ENCODE measurements at places on chromosomes 1 and 21.

GRCh38 chr1:32946413-32946812, 18.2 kb downstream of the RNF19B start:
- no peak for DNase-seq

DNA sequence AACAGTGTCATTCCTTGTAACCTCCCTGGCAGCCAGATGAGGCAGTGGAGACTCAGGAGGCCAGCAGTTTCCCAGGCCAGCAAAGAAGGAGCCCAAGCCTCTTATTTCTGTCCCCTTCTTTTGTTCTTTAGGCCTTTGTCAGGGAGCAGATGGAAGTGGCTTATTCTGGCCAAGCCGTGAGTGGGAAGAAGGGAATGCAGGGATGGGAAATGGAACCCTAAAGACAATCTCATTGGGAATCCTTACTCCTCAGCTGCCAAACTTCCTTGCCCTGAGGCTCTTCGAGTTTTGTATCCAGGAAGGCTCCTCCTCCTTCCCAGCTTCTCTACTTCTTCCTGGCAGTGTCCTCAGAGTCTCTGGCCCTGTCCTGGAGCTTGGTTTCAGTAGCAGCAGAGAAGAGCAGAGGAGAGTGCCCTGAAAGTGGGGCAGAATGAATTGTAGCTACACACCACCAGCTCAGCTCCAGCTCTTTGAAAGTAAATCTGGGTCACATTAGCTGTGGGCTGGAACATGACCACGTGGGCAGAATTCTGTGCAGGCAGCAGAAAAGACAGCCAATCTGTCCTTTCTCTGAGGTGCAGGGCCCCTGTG, 63.9 kb downstream of the NDUFS5 start:
- no peak for DNase-seq

GRCh38 chr21:34009193-34009592, 64.2 kb upstream of the MRPS6 start:
- DNase-seq: no peak

- DNase-seq: no peak
These were observed 14.7 kb downstream of the KANK4 start for GRCh38 chr1:62304515-62304914.

GRCh38 chr1:22500471-22500870, 48.8 kb downstream of the ZBTB40 start:
- DNase-seq: no peak

DNA sequence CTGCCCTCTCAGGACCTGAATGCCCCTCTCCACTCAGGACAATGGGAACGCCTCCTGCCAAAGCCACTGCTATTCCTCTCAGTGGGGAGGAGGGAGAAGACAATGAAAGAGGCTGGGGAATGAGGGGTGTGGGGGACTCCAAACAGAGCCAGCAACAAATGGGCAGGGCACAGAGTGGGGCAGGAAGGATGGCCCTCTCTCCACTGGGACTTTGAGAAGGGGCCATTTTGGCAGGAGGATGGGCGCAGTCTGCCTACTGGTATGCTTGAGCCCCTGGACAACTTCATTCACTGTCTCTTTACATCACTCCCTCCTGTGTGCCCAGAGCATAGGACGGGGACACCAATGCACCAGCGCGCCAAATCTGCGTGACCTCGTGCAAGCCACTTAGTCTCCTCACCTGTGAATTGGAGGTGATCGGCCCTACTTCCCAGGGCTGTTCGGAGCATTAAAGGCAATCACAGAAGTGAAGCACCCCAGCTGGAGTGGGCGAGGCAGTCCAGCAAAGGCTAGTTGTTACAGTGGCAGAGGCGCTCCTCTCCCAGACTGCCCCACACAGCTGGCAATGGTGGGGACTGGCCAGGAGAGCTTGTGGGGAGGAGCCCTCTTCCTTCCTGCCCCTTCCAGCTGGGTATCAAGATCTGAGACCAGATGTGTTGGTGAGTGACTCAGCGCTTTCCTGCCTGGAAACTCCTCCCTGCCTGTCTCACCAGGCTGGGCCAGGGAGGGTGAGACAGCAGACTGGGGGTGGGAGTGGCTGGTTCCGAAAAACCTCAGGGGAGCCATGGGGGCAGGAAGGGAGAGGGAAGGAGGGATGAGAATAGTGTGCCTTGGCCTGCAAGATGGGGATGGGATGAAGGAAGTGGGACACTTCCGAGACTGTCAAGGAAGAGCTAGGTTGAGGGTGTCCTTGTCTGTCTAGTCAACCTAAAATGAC, 22.4 kb upstream of the SYNC start:
- no peak for DNase-seq

DNA sequence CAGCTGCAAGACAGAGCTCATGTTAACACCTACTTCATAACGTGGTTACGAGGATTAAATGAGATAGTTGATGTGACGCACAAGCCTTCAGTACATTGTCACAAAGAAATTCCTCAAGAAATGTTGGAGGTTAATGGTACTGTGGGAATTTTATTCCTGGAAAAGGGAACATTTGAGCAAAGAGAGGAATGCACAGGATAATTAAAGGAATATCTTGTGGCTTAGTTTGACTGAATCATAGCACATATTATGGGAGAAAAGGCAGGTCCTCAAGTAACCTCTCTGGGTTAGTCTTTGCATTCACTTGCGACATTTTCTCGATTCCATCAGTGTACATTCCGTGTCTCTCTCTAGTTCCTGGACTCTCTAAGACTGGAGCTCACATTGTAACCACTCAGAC, 300.2 kb upstream of the DUSP10 start:
- DNase-seq: no peak

GRCh38 chr1:15739259-15739658, 3.0 kb upstream of the TMEM82 start:
- DNase-seq: no peak

- DNase-seq: no peak
These were observed 1.1 kb upstream of the EDN2 start for GRCh38 chr1:41485605-41486004.

DNA sequence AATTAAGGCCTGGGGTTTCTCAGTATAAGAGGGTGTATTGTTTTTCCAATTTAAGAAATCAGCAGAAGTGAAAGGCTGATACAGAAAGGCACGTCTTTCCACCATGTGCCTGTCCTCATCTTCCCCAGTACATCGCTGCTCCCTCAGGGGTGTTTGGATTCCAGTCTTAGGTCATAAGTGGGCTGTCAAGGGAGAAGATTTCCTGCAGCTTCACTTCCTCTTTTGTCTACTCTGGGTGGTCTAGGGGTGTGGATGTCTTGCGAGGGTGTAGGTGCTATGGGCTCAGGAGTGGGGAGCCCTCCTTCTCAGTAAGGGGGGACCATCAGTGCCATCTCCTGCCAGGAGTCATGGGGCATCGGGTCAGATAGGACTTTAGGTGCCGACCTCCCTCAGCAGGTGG, 999.8 kb upstream of the NCAM2 start:
- no peak for DNase-seq

DNA sequence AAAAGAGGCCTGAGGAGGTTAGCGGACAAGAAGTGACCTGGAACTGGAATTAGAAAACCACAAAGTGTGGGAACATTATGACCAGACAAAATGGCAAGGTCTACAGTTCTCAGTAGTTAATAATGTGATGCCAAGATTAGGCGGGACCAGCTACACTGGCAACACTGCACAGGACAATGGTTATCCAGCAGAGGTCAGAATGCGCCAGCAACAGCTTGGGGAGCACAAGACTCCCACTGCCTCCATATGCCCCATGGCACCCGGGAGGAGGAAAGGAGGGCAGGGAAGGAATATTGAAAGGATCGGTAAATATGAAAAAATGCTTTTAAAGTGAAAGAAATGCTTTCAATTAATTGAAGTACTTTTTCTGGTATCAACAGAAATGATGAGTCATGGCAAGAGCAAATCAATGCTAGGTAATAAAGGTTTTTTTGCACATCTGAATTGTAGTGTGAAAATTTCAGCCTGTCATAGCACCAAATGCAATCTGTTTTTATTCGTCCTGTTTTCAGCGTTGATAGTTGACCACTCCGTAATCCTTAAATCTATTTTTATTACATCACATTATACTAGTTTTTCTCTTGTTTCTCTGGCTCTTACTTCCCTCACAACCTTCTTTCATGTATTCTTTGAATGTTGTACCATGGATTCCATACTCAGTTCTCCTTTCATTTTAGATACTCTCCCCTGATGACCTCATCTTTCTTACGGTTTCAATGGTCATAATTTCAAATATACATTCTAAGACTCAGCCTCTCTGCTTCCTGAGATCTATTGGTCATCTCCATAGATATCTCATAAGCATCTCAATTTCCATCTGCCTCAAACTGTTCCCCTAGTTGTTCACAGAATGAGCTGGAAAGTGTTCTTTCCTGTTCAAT, 30.7 kb downstream of the VCAM1 start:
- DNase-seq: no peak

DNA sequence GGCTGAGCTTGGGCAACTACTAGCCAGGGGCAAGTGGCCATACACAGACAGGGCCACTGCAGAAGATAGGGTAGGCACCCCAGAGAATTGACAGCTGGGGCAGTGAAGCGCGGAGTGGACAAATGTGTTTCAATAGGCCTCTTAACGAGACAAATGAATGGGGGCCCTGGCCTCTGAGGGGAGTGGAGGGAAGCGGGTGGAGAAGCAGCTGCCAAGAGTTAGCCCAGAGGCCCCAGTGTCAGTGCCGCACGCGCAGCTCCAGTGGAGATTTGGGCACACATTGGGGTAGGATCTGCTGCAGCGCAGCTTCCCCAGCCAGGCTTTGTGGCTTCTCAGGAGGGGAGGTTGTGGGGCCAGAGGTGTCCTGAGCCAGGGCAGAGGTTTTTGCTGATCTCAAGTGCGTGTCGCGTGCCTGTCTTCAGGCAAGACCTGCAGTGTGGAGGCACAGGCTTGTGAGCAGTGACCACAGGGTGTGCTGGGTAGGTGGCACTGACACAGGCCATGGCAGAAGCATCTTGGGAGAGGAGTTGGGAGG, 16.9 kb downstream of the PTPRF start:
- no peak for DNase-seq

GRCh38 chr1:204702552-204703267, 17.2 kb upstream of the LRRN2 start:
- no peak for DNase-seq

GRCh38 chr1:180964056-180964455, 51.4 kb downstream of the KIAA1614 start:
- no peak for DNase-seq

- DNase-seq: no peak
These were observed 73.6 kb downstream of the SMYD2 start for GRCh38 chr1:214354440-214355148.

DNA sequence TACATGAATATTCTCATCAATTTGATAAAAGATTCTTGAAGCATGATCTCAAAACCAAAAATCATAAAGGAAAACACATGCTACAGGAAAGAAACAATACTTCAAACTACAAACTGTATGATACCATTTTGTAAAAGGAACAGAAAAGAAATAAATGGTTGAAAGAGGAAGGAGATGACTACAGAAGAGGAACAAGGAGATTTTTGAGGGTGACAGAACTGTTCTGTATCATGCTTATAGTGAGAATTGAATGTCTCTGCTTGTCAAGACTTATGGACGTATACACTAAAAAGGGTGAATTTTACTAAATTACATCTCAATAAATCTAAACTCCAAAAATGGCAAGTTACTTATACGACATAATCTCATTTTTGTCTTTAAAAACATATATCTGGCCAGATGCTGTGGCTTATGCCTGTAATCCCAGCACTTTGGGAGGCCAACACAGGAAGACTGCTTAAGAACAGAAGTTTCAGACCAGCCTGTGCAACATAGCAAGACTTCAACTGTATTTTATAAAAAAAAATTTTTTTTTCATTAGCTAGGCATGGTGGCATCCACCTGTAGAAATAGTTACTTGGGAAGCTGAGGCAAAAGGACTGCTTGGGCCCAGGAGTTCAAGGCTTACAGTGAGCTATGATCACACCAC, 125.4 kb downstream of the EIF4G3 start:
- DNase-seq: no peak

DNA sequence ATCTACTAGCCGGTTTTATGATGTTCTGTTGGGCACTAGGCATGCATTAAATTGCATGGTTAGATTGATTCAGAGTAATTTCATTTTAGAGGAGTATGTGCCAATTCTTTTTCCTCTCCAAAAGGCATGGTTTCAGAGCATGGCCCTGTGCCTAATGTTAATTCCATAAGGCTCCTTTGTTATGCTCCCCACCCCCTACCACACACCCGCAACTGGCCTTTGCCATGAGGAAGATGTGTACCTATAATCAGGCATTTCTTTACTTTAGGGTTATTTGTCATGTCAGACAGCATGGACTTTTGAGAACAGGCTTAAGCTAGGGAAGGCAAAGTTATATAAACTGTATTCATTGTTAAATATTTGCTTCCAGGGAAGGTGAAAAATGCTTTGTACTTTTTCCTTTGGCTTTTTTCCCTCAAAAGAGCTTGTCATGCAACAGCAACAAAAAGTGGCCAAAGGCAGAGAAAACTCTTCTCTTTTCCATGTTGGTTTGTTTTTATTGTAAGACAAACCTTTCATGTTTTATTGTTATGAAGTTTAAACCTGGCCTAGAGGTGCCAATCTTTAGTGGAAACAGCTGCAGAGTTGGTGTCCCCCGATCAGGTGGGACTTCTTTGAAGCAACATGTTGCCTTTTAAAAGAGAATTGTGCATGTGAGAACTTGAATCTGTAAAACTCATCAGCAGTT, 24.3 kb upstream of the NBL1 start:
- no peak for DNase-seq

- DNase-seq: no peak
These were observed 66.0 kb downstream of the ZNF281 start for GRCh38 chr1:200343874-200344273.

DNA sequence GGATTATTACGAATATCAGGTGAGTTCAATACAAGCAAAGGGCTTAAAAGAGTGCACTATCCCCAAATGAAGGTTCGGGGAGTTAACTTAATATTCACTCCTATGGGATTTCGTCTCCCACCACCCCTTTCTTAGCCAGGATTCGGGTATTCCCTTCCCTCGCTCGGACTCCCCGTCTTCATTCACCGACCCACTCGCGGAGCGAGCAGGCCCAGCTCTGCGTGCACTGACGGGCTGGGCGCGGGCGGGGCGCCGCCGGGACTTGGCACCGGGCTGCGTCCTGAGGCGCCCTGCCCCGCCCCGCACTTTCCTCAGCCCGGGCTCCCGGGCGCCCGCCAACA, 7.7 kb upstream of the MPZL1 start:
- DNase-seq: no peak

DNA sequence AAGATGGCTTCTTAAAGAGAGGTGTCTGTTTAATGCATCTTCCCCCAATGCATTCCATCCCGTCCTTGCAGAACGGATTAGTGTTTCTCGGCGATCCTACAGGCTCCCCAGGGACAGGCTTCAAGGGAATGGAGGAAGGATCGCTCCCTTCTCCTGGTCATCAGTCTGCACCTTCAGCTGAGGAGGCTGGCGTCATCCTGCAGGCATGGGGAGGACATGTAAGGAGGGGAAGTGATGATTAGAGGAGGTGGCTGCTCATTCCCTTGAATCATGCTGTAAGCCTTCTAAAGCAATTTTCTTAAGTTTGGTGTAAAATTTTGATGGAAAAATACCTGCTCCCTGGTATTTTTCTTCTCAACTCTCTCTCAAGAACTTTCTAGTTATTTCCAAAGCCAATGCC, 603.6 kb downstream of the NPHP4 start:
- no peak for DNase-seq

Measured in CD4-positive, alpha-beta T cell treated with Interleukin-4 for 1 hour (primary cell).